ENCODE measurements at places on chromosomes 3 and 15. TPM values are rescaled to one million over a fixed set of nuclear protein-coding genes. Genes with fewer than 3 reads are reported as not detected.

Gene UQCC5
- total RNA-seq: 4.6 TPM

Gene HTR3E
- not detected for total RNA-seq

Gene PLSCR5
- total RNA-seq: 3.0 TPM

Gene CYP8B1
- total RNA-seq: not detected

Gene CISH
- total RNA-seq: 0.46 TPM

Gene CLDN18
- not detected for total RNA-seq

Gene ACKR2
- total RNA-seq: 0.46 TPM

Gene DPP8
- total RNA-seq: 87.9 TPM

Gene RABL3
- 21.9 TPM for total RNA-seq

Gene ALDH1A3
- total RNA-seq: 1.6 TPM

Gene CILP
- total RNA-seq: 0.23 TPM

Gene LRRIQ4
- 1.6 TPM for total RNA-seq

Gene AP2M1
- 388 TPM for total RNA-seq

Gene ROBO2
- 411 TPM for total RNA-seq

Gene AMIGO3
- total RNA-seq: 0.92 TPM

Gene RLBP1
- total RNA-seq: 0.69 TPM

Gene C3orf20
- total RNA-seq: 0.23 TPM

Gene DNASE1L3
- not detected for total RNA-seq

Gene NMNAT3
- 6.9 TPM for total RNA-seq

Gene KLHL40
- 0.23 TPM for total RNA-seq

Gene PLA2G4E
- not detected for total RNA-seq

Gene UCN2
- total RNA-seq: not detected

Gene TMEM40
- total RNA-seq: not detected

Gene MTFMT
- 14.5 TPM for total RNA-seq

Gene C3orf70
- total RNA-seq: 54.9 TPM

Gene OSBPL10
- total RNA-seq: 17.1 TPM

Gene PRR20G
- not detected for total RNA-seq
